ENCODE measurements at places on chromosomes 2 and 18. TPM values are rescaled to one million over a fixed set of nuclear protein-coding genes. Genes with fewer than 3 reads are reported as not detected.

- DNase-seq, result peak; percentile 2
Observed at GRCh38 chr18:58481321-58482180, 147.3 kb downstream of the ALPK2 start.

DNA sequence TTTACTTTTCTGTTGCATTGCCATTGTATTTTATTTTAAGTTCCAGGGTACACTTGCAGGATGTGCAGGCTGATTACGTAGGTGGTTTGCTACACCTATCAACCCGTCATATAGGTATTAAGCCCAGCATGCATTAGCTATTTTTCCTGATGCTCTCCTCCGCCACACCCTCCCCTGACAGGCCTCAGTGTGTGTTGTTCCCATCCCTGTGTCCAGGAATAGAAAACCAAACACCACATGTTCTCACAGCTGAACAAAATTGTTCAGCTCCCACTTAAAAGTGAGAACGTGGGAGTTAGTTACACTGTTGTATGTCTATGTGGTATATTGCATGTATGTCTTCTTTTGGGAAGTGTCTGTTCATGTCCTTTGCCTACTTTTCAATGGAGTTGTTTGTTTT lies 1631.7 kb downstream of the DPP10 start:
- DNase-seq, result no peak

DNA sequence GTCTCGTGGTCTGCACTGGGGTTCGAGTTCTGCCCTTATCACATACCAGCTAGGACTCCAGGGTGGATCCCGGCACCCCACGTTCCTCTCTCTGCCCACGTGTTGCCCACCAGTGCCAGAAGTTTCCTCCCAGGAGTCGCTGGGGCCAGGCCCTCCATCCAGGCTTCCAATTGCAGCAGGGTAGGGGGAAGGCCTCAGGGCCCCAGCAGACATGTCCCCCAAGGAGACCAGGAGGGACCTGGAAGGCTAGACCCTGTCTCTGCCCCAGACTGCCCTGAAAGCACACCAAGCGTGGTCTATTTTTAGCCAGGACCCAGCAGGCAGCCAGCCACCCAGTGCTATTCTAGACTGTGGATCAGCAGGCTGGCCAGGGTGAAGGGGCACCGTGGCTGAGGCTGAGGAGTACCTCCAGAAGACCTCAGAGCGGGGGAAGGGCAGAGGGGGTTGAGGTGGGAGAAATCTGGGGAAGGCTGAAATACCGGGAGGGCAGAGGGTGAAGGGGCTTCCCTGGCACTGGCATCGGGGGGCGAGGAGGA lies 18.8 kb upstream of the TNS1 start:
- DNase-seq, result peak; percentile 65

The SERPINB11 gene
- total RNA-seq, result not detected

DNA sequence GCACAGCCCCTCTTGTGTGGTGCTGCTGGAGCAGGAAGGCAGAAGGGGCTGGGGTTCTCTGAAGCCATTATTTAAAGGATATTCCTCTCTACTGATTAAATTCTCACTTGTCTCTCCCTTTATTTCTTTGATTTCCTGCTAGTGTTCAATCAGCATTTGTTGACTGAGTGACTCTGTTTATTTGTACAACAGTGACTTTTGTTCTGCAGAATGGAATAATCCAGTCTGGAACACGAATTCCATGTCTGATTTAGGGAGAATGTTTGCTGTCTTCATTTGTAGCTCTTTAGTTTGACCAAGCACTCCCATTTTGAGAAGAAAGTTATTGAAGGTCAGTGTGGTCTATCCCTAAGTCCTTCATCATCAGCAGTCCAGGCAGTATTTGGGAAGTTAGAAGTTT lies 141.2 kb downstream of the SETBP1 start:
- no peak for DNase-seq
